Cerebellar nuclear complex (tissue), 1 donor: ENCODE measurements at places on chromosomes 5 and 9.

DNA sequence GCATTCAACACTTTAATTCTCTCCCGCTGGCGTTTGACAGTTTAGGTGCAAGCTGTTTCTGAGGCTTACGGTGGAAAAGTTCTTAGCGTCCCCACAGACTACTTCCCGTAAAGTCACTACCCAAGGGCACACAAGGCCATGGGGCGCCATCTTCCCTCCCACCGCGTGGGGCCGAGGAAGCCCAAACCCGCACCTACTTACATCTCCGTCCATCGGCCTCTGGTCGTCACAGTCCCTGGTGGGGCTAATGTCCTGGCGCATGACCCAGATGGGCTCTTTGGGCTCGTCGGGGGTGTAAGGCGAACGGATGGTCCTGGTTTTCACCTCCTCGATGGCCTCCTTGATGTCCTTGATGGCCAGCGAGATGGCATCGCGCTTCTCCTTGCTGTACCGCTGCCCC, 156.4 kb downstream of the APBA1 start:
- DNase-seq = no peak

DNA sequence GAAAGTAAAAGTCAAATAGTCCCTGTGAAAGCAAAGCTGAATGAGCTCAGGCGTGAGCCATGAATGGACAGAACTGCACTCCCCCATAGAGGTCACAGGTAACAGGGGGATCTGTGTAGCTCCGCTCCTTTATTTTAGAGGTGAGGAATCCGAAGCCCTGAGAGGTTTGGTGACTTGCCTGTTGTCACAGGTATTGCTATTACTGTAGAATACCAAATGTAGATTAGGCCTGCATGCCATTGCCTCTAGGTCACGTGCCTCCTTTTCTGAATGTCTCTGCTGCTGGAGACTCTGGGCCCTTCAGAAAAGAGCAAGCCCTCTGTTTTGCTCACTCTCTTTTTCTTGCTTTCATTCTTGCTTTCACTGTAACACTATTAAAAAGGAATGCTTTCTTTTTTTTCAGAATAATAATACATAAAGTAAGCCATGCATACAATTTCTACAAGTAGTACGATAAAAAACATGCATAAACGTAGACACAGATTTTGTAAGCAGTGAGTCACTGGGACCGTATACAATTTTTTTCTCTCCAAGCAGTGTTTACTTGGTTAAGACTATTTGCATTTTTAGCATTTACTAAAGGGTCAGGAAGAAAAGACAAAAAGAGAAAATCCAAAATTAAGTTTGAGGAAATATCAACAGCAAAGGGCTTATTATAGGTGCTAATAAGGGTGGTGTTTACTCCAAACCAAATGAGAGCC, 568.7 kb upstream of the ADAMTS16 start:
- no peak for DNase-seq

- DNase-seq = no peak
These were observed 954.7 kb upstream of the ARRDC3 start for GRCh38 chr5:92337772-92338234.

GRCh38 chr5:8949908-8950307, 596.0 kb downstream of the SEMA5A start:
- DNase-seq = no peak

- DNase-seq = no peak
These were observed 9.5 kb downstream of the CXXC5 start for GRCh38 chr5:139657363-139658321.

DNA sequence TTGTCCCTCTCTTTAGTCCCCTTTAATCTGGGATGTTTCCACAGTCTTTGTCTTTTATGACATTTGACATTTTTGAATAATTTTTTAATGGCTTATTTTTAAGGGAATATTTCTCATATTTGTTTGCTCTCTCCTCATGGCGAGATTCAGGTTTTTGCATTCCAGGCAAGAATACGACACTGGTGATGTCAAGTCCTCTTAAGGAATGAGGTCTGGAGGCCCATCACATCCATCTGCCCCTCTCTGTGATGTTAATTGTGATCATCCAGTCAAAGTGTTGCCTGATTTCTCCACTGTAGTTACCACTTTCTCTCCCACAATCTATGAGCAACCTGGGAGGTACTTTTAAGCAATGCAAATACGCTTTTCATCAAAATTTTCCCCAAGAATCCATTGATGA, 193.2 kb downstream of the MAST4 start:
- no peak for DNase-seq

DNA sequence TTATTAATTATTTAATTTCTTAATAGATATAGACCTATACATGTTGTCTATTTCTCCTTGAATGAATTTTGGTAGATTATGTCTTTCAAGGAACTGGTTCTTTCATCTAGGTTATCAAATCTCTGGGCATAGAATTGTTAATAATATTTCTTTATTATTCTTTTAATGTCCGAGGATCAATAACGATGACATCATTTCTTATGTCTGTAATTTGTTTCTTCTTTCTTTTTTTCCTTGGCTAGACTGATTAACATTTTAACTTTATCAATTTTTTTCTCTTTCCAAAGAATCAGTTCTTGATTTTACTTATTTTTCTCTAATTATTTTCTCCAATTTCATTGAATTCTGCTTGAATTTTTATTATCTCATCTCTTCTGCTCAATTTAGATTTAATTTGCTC, 156.0 kb downstream of the ISL1 start:
- DNase-seq = no peak

DNA sequence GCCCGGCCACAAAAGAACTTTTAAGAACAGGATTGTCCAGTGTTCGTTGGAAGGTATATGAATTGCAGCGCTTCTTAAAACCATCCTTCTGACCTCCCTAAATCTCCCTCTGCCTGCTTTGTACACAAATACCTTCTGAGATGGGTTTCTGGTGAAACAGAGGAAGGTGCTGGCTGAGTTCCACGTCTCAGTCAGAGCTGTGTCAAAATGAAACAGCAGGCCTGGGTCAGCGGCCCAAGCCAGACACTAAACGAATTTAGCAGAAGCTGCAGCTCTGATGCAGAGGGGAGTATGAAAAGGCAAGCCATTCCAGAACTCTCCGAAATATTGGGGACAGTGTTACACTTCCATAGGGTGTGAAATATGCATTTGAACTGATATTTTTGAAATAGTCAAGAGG, 37.8 kb upstream of the CRB2 start:
- DNase-seq = no peak

GRCh38 chr9:100653643-100654334, 75.9 kb downstream of the CAVIN4 start:
- DNase-seq = no peak

- DNase-seq = no peak
These were observed 82.0 kb upstream of the TRIM32 start for GRCh38 chr9:116605060-116605459.

DNA sequence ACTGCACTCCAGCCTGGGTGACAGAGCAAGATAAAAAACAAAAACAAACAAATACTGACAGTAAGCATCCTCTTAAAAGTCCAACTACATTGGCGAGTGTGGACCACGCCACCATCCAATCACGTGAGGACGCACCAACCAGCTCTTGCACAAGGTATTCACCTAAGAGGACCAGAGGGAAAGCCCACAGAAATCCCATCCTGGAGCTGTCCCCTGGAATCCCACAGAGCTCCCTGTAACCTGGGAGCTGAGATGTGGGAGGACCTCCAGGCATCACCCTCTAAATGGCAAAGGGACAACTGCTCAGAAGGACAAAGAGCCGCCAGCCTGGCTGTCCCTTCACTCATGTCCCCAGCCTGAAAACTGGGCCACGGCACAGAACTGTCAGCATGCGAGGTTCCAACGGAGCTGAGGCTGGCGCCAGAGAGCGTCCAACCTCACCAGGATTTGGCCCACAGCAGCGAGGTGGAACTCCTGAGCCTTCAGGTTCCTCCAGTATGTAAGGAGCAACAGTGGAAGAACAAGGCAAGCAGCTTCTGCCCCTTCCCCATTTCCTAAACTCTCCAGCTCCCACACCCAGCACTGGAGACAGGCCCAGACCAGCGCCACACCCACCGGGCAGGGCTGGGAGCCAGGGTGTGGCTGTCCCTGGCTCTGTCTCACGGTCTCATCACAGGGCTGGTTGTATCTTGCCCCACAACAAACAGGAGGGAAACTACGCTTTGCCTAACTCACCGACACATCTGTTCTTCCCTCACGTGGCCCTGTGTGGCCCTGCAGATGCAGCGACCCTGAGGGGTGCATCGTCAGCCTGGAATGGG, 15.2 kb downstream of the IPPK start:
- DNase-seq = no peak

- no peak for DNase-seq
These were observed 35.6 kb upstream of the ANXA1 start for GRCh38 chr9:73116031-73116430.

GRCh38 chr5:72510610-72511181, 3.5 kb upstream of the ZNF366 start:
- DNase-seq = no peak

DNA sequence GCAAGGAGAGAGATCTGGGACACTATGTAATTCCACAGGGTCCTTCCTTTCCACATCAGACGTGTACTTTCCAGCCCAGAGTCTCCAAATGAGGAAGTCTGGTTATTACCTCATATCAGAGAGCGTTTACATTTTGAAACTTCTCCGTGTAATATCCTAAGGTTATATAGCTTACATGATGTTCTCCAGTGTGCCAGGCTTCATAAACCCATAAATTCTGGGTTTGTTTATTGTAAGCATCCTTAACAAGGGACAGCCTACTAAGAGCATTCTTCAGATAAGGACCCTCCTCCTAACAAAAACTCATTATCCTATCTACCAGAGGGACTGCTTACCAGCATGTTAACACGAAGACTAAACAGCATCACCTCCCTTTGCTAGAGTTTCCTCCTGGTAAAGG, 17.9 kb downstream of the SRFBP1 start:
- no peak for DNase-seq

DNA sequence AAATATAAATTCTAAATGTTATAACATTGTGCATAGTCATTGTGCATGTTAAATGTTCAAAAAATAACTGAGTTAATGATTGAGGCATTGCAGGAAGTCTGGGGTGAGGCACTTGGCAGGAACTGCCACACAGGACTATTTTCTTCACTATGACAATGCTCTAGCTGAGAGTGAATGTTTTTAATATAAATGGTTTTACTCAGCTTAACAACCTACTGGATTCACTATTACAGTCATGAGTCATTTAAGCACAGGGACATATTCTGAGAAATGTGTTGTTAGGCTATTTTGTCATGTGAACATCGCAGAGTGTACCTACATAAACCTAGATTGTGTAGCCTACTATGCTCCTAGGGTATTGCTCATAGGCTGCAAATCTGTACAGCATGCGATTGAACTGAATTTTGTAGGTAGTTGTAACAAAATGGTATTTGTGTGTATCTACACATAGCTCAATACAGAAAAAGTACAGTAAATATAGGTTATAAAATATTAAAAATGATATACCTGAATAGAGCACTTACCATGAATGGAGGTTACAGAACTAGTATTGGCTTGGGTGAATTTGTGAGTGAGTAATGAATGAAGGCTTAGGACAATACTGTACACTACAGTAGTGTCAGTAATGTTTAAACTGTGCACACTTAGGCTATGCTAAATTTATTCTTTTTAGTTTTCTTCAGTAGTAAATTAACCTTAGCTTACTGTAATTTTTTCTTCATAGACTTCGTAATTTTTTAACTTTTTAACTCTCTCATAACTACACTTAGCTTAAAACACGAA, 346.1 kb upstream of the PTGER4 start:
- no peak for DNase-seq

- no peak for DNase-seq
These were observed 4.9 kb upstream of the C7 start for GRCh38 chr5:40904205-40904993.

DNA sequence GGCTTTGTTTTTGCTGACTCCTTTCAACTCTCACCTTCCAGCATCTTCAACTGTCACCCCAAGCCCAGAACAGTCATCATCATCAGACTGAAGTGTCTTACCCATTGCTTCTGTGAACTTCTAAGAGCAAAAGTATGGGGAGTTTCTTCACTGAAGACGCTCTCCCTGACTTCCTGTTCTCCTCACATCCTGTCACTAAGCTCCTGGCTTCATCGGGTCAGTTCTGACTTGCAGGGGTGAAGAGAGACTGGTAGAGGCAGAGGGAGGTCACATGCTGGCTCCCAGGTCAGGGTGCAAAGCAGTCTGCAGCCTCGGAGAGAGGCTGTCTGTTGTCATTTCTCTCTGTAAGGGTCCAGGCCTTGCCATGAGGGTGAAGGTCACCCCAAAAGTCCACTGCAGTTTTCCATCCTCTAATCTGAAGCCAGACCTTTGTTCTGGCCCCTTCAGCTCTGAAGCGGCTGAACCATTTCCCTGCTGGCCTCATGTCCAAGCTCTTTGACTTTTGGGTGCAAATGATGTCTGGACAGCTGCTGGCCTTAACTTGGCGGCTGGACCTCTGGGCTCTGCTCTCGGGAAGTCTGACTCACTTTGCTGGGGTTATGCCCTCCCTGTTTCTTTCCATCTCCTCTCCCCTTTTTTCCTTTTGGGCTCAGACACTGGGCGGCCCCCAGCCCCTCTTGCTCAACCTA, 305.0 kb downstream of the RAB3C start:
- DNase-seq = no peak

GRCh38 chr9:108149326-108149725, 659.8 kb upstream of the KLF4 start:
- DNase-seq = no peak

DNA sequence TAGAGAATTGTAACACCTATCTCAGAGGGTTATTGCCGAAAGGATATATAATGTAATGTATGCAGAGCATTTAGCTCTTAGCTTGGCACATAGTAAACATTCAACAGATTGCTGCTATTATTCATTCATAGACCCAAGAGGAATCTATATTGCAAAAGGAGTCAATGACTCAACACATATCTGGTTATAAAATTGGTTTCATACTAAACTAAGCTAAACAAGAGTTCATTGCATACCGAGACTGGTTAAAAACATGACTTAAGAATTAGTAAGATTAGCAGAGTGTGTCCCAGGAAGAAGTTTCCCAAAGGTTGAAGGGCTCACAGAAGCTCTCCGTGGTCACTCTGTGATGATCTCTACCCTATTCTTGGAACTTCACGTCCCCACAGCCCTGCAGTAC, 339.6 kb upstream of the CCNH start:
- DNase-seq = no peak

DNA sequence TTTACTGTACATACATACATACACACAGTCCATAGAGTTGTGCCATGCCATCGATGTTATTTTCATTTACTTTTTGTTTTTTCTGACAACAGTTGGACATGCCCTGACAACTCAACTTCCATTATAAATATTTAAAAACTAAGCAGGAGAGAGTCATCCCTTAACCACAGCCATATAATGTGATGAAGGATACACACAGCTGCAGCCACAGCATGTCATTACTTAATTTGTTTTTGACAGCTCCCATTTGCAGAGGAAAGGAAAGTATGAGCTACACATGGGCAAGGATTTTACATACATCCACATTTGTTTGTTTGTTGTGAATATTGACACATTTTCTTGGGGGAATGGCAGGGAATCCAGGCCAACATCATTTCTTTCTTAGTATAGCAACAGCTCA, 91.5 kb upstream of the TUT7 start:
- DNase-seq = no peak

GRCh38 chr9:98745470-98745869, 36.7 kb upstream of the GABBR2 start:
- no peak for DNase-seq

DNA sequence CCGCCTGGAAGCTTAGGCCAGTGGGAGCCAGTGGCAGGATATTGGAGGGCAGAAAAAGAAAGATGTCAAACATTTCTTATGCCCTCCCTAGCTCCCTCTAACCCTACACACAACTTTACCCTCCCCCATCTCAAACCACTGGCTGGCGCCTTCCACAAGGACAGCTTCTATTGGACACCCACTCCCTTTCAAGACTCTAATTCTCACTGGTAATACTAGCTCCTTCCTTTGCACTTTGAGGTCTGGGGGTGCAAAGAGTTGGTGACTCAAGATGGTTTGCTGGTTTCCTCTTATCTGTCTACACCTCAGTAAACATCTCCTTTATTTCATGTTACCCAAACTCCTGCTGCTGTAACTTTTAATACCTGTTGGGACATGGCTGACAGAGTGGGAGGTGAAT, 11.6 kb upstream of the ITGA1 start:
- DNase-seq = no peak
